ENCODE measurements at places on chromosomes 3 and 15.

- DNase-seq, result no peak
These were observed 322.0 kb downstream of the MFSD1 start for GRCh38 chr3:159123877-159124276.

GRCh38 chr3:20190991-20191390, 5.0 kb upstream of the SGO1 start:
- no peak for DNase-seq

- no peak for DNase-seq
These were observed 781 bp upstream of the DAG1 start for GRCh38 chr3:49469037-49469935.

DNA sequence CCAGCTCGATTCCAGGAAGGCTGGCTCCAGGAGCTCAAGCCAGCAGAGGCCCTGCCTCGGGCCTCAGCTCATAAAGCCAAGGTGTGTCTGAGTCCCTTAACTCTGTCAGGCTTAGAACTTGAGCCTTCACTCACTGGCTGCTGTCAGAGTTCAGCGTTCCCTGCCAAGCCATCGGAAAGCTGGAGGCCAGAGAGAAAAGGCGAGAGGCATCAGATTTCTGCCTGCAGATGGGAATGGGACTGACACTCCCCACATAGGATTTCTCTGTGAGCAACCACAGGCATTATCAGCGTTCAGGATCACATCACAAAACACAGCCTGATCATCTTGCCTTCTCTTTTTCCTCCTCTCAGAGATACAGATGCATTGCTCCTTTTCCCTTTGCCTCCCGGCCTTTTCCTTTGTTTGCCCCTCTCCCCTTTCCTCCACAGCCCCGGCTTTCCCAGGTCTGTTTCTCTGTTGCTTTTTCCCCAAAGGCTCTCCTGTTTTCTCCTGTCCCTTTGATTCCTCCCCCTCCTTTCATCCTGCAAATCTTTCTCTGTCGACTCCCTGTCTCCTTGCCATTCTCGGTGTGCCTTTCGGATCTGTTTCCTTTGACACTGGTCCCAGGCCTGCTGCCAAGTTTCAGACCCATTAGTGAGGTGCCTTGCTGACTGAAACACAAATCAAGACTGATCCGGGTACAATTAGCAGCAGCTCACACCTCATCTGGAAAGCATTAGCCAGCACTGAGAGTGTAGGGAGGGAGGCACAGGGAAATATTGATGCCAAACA, 44.5 kb upstream of the BOC start:
- DNase-seq, result no peak

DNA sequence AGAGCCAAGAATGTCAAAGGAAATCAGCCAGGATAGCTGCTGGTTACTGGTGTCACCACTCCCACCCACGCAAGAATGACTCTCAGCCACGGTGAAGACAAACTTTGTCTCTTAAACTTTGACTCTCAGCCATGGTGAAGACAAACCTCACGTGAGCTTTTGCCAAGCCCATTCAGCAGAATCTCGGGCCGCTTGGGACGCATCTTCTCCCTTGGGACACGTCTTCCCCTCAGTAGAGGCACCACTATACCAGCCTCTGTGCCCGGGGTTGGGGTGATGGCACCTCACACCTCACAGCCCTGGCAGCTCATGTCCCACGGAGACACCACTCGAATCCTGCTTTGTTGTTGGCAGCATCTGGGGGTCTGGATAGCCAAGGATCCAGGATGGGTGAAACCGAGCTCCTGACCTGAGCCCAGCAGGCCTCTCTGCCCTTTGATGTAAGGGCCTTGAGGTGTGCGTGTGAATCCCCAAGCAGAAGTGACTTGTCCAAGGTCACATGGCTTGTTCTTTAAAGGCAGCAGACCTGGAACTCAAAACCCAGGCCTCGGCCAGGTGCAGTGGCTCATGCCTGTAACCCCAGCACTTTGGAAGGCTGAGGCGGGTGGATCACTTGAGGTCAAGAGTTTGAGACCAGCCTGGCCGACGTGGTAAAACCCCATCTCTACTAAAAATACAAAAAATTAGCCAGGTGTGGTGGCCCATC, 21.8 kb downstream of the RBPMS2 start:
- no peak for DNase-seq

DNA sequence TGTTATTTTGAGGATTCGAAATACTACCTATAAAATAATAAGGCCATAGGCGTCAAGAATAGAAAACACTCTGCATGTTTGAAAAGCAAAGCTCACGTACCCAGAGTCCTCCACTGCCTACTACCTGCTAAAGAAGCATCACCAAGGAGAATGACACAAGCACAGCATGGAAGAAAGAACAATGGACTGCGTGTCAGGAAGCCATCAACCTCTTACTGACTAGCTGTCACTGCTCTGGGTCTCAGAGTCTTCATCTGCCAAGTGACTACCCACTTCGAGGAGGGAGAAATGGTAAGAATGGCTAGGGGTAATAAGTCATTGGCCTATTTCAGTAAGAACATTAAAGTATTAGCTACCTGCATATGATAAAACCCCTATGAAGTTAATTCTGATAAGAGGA, 49.4 kb downstream of the CLASP2 start:
- DNase-seq, result no peak

- DNase-seq, result no peak
These were observed 5.7 kb upstream of the APEH start for GRCh38 chr3:49668414-49668797.

DNA sequence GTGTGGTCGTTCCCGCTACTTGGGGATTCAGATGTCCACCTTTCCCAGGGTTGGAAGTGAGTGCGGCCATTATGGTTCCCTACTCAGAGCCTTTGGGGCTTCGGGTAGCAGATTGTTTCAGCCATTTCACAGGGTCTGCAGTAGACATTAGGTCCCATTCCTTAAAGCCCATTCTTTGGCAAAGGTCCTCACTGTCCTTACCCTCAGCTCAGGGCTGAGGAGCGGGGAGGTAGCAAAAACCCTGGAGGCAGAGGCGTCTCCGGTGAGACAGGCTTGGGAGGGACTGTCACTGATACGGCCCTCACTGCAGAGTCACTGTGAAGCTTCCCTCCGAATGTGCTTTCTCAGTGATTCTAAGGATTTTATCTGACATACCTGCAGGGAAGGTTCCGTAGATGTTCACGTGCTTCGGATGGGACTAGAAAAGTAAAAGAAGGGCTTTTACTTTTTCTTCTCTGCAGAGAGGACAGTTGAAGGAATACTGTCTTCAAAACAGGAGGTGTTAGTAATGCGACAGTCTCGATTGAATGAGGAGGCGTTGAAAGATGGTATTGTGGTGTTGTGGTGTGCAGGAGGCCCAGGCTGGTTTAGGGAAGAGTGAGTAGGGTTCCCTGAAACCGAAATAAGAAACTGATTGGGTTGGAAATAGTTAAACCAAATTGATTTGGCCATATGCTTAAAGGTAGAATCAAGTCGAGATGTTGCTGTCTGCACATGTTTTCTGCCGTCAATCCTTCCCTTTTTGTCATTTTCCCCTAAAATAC, 630 bp downstream of the ATP6V1A start:
- no peak for DNase-seq

DNA sequence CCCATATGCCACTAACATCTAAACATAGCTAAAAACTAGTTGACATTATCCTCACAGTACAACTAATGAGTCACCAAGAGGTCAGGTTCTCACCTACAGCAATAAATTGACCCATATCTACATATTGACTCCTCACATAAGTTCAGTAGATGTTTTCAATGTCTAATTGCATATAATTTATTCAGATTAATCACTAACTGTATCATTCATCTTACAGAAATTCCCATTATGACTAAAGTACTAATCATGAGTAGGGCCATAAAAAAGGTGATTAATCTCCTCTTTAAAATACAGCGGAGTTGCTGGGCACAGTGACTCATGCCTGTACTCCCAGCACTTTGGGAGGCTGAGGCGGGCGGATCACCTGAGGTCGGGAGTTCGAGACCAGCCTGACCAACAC, 82.4 kb upstream of the ST3GAL6 start:
- DNase-seq, result no peak

GRCh38 chr3:13352621-13353131, 67.4 kb downstream of the NUP210 start:
- DNase-seq, result no peak

- no peak for DNase-seq
These were observed 170.2 kb downstream of the PDE8A start for GRCh38 chr15:85151861-85152260.

DNA sequence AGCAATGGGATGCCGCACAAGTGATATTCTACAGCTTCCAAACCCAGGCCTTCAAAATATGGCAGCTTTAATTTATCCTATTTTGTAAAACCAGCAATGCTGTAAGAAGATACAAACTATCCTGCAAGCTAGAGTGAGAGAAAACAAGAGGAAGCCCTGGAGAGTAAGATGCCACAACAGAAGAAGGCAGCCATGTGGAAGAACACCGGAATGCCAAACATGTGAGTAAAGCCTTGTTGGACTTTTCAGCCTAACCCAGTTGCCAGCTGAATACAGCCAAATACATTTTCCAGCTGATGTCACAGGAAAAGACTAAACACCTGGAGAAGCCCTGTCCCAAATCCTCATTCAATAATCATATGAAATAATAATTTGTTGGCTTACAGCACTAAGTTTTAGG, 1115.1 kb upstream of the CADM2 start:
- no peak for DNase-seq

- DNase-seq, result no peak
These were observed 158.7 kb downstream of the USP13 start for GRCh38 chr3:179811321-179812095.

GRCh38 chr3:78235841-78236240, 1195.9 kb downstream of the ROBO2 start:
- DNase-seq, result no peak

GRCh38 chr3:37736624-37737023, 125.1 kb upstream of the CTDSPL start:
- no peak for DNase-seq

- DNase-seq, result no peak
These were observed 3.9 kb upstream of the RBSN start for GRCh38 chr3:15102836-15103235.

DNA sequence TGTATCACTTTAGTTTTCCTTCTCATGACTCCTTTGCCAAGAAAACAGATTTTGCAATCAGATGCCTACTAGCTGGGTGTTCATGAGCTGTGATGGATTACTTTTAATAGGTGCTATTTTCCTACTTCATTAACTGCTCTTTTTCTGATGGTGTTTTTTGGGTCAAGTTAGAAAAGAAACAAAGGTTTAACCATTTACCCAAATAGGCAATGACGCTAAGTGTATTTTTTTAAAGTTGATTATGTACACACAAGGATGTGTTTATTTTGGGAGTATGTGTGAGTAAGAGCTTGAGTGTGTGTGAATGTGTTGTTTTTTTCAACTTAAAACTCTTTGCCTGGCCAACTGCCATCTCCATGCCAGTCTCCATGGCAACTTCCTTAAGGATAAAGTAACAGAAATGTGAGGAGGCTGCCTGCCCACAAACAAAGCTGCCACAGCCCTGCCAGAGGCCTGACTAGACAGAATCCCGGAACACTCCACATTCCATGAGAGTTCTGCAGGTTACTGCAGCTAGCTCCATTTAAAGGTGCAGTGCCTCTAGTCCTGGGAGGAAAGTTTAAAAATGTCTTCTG, 215.6 kb upstream of the RBMS3 start:
- DNase-seq, result no peak

- DNase-seq, result no peak
These were observed 65.2 kb upstream of the UBE2E1 start for GRCh38 chr3:23740517-23740965.

DNA sequence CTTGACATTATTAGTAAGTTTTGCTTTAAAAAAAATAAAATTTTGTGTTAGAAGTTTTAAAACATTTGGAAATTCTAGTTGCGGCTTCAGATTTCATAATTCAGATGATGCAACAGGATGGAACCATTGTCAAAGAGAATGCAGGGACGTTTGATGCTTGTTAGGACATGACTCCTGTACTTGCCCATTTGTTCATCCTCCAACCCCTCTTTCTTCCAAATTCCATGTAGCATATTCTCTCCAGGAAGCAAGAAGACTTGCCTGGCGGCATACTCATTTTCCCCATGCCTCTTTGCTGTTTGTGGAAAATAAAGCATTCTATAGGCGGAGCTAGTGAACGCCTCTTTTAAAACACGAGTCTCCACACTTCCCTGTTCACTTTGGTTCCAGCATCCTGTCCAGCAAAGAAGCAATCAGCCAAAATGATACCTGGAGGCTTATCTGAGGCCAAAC, at the start of gene CSTA:
Gene CSTA (plus strand): TSS at position 378 of the 453 bp plus-strand sequence. CDS start 45 bp downstream, at position 423.
- no peak for DNase-seq

DNA sequence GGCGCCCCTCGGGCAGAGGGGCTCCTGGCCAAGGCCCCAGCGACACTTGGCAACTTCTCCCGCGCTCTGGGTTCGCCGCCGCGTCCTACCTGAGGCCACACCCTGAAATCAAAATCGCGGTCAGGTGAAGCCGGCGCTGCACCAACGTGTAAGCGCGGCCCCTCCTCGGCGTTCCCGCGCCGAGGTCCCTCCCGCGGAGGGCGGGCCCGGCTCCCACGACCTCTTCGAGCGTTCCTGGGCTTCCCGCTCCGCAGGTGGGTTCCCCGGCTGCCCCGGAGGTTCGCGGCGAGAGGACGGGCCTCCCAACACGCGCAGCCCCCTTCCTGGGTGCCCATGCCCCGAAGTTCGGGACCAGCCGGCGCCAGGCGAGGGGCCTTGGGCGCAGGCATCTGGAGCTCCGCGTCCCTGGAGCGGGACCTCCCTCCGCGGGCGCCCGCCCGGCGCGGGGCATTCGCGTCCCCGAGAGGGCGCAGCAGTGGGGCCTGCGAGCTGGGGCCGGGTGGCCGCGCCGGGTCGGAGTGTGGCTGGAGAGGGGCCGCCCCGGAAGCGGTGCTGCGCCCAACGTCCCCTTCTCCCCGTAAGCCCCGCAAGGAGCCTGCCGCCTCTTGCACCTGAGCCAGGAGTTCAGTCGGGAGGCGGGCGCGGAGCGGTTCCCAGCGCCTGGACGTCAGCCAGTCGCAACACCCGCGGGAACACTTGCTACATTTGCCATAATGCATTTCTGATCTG, 13.7 kb downstream of the PAK6 start:
- DNase-seq, result no peak

Measured in activated naive CD4-positive, alpha-beta T cell (primary cell).